ENCODE measurements at places on chromosomes 13 and 19.
A peak's percentile ranks its signal among the peaks of the same experiment; 100 is the strongest.

DNA sequence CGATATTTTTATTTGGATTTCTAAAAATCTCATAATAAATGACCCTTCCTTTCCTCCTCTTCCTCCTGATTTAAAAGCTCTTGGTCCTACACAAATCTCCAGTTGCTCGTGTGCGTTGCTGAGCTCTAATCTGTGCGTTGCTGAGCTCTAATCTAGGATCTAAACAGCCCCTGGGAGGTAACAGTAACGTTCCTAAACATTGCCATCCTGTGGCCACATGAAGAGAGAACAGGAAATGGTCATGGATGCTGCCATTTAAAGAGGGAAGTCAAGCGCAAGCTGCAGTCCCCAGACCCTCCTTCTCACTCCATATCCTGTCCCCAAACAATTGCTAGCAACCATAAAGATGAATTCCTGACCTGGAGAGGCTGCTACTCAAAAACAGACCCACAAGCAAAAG lies 170.8 kb downstream of the NUFIP1 start:
- peak; percentile 30 for DNase-seq

GRCh38 chr19:18924684-18925213 lies 5.2 kb downstream of the DDX49 start:
- DNase-seq, result no peak

DNA sequence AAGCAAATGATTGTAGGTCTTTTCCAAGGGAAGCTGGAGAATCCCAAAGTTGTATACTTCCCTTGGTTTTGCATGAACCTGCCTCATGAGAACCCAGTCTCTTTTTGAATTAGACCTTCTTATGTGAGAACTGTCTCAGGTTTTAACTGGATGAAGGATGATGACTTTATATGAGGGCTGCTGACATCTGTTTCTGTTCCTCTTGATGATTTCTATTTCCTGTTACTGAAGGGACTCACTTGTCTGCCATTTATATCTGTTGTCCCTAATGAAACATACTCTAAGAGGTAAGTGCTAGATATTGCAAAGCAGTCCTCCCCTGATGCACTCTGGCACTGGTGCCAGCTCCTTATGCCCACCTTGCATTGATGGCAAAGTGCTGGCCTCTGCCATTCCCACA lies 33.6 kb downstream of the ERICH4 start:
- DNase-seq, result no peak

DNA sequence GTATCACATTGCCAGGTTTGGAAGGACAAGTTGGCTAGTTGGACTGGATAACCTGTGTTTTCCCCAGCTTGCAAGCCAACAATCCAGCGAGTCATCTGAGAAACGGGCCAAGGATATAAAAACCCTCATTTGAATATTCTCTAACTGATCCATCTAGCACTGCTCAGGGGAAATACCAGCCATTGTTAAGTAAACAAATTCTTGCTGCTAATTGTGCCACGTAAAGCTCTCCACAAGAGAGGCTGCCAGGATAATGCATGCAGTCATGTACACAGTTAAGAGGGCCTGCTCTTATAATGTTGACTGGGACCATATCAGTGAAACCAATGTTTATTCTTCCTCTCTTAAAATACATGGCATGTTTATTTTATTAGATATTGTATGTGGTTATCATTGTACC lies 663.2 kb upstream of the SGCG start:
- DNase-seq, result no peak

DNA sequence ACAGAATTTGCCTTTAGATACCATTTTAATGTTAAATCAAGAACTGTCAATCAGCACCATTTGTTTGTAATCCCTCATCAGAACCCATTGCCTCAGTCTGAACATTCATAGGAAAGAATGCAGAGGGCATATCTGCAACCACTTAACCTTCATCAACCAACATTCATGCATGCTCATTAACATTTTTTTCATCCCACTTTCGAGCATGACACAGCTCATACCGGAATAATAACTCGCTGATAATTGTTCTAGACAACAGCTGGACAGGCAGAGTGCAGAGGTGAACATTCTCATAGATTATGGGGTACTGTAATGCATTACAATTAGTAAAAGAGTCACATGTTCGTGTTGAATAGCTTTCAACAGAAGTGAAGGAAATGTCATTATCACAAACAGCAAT lies 216.8 kb downstream of the DIAPH3 start:
- no peak for DNase-seq

DNA sequence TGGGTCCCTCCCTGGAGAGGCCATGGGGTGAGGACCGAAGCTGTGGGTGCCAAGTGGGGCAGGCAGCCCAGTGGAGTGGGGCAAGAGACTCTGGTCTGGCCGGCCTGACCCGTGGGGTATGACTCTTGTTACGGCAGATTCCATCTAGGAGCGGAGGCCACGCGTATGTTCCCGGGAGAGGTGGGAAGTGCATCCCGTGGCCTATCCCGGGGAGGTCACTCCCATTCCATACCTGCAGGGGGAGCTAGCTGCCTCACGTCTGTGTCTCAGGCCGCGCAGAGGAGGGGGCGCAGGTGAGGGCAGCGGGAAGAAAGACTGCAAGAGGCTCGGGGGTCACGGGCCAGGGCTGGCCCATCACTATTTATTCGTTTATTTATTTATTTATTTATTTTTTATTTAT lies 4.9 kb downstream of the CSNK1G2 start:
- no peak for DNase-seq

- no peak for DNase-seq
Observed at GRCh38 chr19:7808108-7808507, 21.9 kb upstream of the EVI5L start.

DNA sequence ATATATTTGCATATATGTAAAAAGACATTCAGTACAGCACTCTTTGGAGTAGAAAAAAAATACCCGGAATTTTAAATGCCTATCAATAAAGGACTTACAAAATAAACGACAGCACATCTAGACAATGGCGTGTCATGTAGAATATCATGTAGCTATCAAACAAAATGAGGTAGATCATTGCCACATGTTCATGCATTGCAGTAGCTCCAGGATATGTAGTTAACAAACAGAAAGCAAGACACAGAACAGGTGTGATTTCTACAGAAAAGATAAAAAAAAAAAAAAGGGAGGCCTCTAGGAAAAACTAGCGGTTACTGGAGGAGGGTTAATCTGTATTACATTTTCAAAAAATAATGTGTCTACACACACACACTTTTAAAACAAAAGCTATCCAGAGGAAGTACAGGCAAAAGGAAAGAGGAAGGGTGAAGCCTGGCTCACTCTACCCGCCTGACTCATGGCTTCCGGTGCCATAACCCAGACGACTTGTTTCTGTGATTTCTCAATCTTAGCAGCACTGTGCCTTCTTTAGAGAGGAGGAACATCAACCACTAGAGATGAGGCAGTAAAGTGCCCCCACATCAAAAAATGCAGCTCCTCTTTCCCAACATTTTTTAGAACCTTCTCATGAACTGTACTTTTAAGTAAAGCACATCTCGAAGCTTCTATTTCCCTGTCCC lies 6.9 kb downstream of the KCTD12 start:
- no peak for DNase-seq

- no peak for DNase-seq
Observed at GRCh38 chr19:756236-756635, 5.3 kb downstream of the MISP start.

- no peak for DNase-seq
Observed at GRCh38 chr13:97460853-97461252, 26.9 kb downstream of the RAP2A start.
